ENCODE measurements at places on chromosomes 5 and 9.

- DNase-seq = no peak
These were observed 138.0 kb upstream of the FSTL4 start for GRCh38 chr5:133750356-133750755.

DNA sequence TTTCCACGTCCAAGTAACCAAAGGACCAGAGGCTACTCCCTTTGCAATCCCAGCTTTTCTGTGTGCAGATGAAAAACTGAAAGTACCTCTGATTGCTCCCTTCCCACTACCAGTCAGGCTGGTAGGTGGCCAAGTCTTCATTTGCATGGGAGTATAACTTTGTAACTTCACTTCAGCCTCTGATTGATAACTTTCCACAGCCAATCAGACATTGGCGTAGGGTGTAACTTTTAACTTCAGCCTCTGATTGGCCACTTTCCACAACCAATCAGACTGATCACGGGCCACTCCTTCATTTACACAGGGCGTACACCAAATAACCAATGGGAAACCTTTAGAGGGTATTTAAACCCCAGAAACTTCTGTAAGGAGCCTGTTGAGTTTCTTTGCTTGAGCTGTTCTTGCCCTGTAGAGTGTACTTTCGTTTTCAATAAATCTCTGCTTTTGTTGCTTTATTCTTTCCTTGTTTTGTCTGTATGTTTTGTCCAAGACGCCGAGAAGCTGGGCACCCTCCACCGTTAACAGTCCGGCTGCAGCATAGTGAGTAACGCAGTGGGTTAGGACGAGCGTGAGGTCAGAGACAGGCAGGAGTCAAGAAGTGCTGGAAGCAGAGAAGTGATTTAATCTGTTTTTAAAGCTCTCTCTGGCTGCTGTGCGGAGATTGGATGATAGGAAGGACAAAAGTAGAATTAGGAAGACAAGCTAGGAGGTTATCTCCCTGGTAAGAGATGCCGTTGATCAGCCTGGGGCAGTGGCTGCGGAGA lies 3.5 kb upstream of the EXOSC2 start:
- peak; percentile 39 for DNase-seq

GRCh38 chr5:36240779-36241630 lies 720 bp downstream of the NADK2 start:
- DNase-seq = peak; percentile 83

GRCh38 chr5:6578676-6579343 lies 54.0 kb downstream of the NSUN2 start:
- no peak for DNase-seq

GRCh38 chr9:94602666-94603065 lies 9.0 kb upstream of the FBP2 start:
- no peak for DNase-seq

DNA sequence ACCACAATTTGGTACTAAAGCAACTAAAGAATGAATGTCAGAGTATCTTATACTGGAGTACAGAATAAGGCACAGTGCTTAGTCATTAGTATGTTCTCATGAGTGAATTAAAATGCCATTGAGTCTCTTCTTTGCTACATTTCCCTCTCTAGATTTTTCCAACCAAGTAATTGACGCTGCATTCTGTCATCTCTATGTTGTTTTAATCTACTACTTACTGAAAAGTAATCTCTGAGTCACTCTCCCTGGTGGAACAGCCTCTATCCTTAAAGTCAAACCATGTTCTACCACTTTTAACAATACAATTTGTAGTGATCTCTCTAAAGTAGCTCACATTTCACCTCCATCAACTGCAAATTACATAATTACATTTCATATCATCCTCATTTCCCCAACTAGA lies 495.1 kb downstream of the CDH18 start:
- no peak for DNase-seq

GRCh38 chr5:126506079-126506478 lies 82.9 kb downstream of the GRAMD2B start:
- no peak for DNase-seq

- DNase-seq = no peak
These were observed 4.9 kb downstream of the EDIL3 start for GRCh38 chr5:84379749-84380148.

- DNase-seq = no peak
These were observed 20.9 kb downstream of the DDX4 start for GRCh38 chr5:55758714-55759113.
